ENCODE measurements at places on chromosomes 7 and 10. TPM values are rescaled to one million over a fixed set of nuclear protein-coding genes. Genes with fewer than 3 reads are reported as not detected.

DNA sequence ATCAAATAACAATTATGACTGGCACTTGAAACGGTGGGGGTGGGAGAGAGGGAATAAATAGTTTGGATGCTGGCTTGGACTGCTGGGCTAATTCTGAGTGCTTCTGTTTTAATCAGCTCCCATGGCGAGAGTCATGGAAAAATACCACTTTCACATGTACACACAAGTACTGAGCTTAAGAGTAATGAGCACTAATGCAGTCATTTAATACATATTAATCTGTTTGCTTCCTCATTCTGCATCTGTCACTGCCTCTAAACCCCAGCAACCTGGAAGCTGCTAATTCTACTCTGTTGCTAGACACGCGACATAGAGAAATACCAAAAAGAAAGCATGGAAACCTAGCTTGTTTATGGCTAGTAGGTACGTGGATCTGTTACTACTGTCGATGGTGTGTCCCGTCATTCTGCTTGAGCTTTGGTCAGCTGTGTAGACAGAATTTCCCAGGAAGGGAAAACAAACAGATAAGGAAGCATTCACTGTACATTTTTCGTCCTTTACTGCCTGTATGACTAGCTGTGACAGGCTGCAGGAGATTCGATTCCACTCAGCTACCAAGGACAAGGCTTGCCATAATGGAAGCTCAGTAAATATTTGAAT, 238.8 kb downstream of the BAMBI start:
- no peak for DNase-seq

DNA sequence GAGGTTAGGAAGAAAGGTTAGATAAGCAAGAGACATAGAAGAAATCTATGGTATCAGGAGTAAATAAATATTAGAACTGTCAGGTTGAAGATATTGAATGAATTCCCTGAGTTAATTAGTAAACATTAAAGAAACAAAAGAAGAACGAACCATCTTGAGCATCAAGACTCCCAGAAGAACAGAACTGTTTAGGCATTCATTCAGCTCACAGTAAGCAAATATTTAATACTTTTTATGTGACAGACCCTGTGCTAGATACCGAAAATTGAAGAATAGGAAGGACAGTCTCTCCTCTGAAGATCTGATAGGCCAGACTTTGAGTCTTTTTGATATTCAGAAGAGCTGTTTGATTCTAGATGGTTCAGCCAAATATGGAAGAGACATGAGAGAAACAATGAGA, 731.5 kb downstream of the XPNPEP1 start:
- DNase-seq = no peak

DBF4 gene
- 8.3 TPM for total RNA-seq

GRCh38 chr10:24416248-24416647, 207.3 kb downstream of the KIAA1217 start:
- no peak for DNase-seq

- DNase-seq = no peak
These were observed 938.9 kb downstream of the NRG3 start for GRCh38 chr10:82813856-82814255.

Data from vagina (tissue), 2 donors.